ENCODE measurements at places on chromosomes 3 and 15.

DNA sequence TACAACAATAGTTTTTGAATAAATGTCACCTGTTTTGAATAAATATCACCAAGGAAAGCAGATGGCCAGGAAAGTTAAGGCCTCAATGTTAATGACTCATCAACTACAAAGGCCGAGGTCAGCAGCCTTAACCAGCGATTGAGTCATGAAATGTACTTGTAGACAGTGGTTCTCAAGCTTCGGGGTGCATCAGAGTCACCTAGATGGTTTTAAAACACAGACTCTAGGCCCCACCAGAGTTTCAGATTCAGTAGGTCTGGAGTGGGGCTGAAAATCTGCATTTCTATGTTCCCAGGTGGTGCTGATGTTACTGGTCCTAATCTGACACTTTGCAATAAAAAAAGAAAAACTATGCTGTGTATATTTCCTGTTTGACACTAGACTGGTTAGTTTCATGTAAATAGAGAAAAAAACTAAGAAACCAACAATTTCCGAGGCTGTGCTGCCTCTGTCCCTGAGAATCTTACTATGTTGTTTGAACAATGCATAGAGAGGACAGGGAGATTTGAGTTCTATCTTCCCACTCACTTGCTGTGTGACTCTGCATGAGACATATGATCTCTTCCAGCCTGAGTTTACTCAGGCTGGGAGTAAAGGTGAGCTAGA is 9.8 kb downstream of the RAB27A start:
- DNase-seq = no peak

- no peak for DNase-seq
Observed at GRCh38 chr3:103372031-103372430, 937.2 kb downstream of the ZPLD1 start.

DNA sequence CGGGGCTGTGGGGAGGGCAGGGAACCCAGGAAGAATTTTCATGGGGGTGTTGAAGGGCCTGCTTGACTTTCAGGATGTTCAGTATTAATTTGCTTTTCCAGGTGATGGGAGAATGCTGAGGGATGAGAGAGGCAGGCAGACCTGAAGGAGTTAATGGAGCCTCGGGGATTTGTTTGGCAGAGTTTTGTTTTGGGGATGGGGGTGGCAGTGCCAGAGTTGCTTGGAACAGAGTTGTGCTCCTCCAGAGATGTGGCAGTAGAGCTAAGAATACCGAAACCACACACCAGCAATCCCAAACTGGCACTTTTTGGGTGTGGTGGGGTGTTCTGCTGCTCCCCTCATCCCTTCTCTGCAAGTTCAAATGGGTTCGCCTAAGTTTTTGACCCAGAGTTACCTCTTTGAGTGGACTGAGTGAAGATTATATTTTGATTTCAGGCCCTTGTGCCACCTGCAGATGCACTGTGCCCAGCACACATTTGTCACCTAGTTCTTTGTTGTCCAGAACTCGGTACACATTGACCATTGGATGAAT is 1.6 kb downstream of the BOC start:
- no peak for DNase-seq

GRCh38 chr15:47551079-47551478 is 166.2 kb upstream of the SEMA6D start:
- DNase-seq = no peak

DNA sequence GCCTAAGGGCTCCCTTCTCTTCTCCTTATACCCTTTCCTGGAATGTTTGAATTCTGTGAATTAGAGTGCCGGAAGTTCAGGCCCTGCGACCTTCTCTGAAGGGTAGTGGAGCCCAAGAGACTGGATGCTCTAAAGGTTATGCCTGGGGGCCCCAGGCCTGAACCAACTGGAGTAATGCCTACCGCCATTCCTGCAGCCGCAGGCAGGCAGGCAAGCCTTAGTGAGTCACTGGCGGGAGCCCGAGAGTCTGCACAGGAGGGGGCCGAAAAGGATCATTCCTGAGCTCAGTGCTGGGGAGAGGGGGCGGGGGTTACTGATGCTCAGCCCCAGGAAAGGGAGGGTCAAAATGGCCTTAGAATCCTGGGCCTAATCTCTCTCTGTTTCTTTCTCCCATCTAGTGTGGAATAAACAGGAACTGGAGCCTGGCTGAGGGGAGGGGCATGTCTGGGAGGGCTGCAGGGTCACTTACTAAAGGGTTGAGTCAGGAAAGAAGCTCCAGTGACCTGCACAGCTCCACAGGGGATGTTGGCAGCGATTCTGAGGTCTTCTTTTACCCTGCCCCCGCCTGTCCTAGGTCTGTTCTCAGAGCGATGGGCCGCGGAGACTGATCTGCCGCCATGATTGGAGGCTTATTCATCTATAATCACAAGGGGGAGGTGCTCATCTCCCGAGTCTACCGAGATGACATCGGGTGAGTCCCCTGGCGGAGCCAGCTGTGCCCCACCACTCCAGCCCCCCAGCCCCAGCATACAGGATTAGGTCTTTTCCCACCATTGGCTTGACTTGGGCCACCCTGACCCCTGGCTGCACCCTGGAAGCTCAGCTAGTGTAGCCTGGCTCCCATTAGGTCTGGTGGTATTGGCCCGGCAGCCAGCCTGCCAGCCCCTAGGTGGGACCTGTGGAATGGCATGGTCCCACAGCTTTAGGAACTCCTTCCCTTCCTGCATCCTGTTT is 2.0 kb downstream of the AP2M1 start:
- DNase-seq = no peak

GRCh38 chr3:13276438-13277195 is 143.5 kb downstream of the NUP210 start:
- DNase-seq = no peak

- DNase-seq = no peak
Observed at GRCh38 chr3:146521394-146521793, 23.0 kb downstream of the PLSCR1 start.

- no peak for DNase-seq
Observed at GRCh38 chr3:127665586-127665985, 7.2 kb upstream of the ABTB1 start.

DNA sequence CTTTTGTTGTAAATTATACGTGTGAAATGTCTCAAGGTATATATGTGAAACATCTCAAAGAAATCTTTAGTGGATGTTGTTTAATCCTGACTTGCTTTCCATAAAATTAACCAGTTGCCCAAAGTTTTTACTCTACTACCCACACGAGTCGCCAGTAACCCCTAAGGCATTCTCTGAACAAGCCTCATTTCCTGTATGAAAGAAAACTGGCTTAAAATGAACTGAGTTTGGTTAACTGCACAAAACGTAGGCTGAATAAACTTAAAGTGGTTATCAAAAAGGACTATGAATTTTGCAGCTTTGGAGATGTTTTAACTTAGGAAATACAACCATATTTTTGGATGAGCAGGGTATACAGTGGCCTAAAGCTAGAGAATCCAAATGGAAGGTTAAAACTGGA is 2.7 kb upstream of the APPL1 start:
- no peak for DNase-seq

GRCh38 chr15:52870015-52870414 is 79.9 kb upstream of the ONECUT1 start:
- no peak for DNase-seq

DNA sequence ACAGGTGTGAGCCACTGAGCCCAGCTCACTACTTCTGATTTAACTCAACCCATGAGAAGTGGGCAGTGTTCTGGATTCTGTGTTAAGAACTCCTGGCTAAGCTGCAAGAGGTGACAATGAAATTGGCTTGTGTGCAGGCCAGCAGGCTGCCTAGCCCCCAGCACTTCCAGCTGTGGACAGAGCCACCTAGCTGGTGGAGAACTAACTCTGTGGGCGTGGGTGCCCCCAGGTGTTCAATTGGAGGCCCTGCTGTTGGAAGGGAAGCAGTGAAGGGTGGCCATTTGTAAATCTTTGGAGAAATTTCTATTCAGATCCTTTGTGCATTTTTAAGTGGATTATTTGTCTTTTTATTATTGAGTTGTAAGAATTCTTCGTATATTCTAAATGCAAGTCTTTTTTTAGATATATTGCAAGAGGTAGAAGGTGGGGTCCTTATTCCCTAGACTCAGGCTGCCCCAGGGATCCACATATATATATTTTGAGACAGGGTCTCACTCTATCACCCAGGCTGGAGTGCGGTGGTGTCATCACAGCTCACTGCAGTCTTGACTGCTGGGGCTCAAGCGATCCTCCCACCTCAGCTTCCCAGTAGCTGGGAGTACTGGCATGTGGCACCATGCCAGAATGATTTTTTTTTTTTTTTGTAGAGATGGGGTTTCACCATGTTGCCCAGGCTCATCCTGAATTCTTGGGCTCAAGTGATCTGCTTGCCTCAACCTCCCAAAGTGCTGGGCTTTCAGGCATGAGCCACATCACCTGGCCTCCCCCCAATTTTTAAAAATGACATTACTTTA is 7.2 kb upstream of the SCAMP5 start:
- DNase-seq = peak; percentile 22

DNA sequence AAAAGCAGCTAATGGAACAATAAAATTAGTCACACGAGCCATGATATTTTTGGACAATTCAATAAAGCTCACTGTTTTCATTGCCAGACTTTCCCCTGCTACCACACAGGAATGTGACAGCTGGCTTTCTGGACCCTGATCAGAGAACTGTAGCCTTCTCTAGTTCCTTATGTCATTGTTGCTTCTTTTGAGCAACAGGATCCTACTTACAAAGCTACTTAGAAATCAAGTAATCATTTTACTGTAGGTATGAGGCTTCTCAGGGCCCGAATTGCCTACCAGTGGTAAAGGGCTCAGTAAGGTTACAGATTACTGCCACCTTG is 94.3 kb upstream of the AADACL2 start:
- DNase-seq = no peak

- no peak for DNase-seq
Observed at GRCh38 chr3:86229086-86229774, 761.7 kb downstream of the VGLL3 start.

GRCh38 chr3:7841451-7841850 is 660.2 kb upstream of the LMCD1 start:
- DNase-seq = no peak

DNA sequence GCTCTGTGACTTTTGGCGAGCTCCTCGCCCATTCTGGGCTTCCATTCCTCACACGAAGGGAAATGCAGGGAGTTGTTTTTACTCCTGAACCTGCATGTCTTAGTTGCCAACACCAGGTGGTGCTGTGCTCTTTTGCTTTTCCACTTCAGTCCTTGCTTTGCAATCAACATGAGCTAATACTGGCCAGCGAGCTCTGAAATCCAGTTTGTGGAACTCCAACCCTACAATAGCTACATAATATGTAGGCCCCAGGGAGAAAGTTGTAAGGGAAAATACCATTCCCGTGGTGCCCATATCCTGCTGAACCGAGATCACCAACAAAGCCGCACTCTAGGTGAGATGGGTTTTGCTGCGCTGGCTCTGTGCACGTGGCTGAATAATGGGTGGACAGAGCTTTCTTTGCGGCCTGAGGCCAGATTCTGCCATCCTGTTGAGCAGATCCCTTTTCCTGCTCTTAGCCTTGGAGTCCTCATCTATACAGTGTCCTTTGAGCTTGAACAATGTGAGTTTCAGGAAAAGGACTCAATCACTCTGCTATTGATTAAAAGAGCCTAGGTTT is 25.0 kb downstream of the LSM3 start:
- DNase-seq = peak; percentile 21

DNA sequence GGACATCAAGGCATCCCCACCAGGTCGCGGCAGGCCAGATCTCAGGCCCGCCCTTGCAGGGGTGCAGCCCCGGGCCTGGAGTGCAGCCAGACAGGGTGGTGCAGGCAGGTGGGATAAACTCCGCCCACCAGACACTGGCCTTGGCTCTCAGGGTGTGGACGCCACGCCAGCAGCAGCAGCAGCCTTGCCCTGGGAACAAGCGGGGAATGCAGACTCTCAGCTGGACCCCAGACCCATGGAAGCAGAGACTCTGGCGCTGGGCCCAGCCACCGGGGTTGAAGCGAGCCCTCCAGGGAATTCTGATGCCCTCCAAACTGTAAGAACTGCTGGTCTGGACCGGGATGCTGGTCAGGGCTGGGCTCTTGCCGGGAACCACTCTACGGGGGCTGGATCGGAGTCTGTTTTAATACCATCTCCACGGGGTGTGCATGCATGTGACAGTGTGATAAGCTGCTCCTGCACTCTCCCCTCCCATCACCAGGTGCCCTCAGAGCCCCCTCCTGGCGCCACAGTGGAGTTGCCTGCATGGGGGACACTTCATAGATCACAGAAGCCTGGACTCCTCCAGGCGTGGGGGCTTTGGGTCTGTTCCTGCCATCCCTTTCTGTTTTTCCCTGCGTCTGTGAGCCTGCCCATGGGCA is 142.7 kb downstream of the NSMCE3 start:
- DNase-seq = no peak

DNA sequence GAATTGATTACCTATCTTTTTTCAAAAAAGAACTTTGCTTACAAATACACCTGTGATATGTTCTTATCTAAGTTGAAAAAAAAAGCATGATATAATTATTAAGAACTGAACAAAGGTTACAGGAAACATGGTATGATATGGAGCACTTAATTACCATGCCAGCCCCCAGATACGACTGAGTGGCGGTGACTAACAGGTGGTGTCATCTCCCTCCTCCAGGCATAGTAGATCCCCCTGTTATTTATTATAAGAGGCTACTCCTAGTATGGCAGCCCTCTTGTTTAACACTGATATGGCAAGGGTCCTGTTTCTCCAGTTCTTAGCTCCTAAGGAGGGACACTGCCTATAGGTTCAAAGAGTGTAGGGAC is 31.0 kb upstream of the TM4SF4 start:
- DNase-seq = no peak

GRCh38 chr15:40452296-40453090 is 11.7 kb downstream of the BAHD1 start:
- no peak for DNase-seq

GRCh38 chr15:31257286-31257685 is 69.3 kb upstream of the KLF13 start:
- DNase-seq = no peak

DNA sequence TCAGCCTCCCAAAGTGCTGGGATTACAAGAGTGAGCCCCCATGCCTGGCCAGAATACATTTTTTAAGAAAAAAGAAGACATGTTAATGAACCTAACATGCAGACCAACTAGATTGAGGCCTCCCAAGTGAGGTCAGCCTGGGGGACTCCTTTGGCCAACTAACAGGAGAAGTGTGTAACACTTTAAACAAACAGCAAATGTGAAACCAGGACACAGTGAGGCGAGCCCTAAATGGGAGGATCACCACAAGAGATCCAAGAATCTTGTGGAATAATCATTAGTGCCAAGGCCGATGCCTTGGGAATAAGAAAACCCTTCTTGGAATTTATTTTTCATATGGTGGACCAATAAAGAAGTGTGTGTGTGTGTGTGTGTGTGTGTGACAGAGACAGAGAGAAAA is 73.9 kb downstream of the ATP10A start:
- DNase-seq = no peak
